ENCODE measurements at places on chromosomes 5 and 9.

- DNase-seq = no peak
These were observed 31.9 kb downstream of the RXRA start for GRCh38 chr9:134358026-134358661.

- DNase-seq = no peak
These were observed 113.7 kb downstream of the VAV2 start for GRCh38 chr9:133878402-133878801.

- peak; percentile 41 for DNase-seq
These were observed 24.2 kb downstream of the PCDHGC5 start for GRCh38 chr5:141512911-141513626.

GRCh38 chr5:1105350-1106265, 6.3 kb downstream of the SLC12A7 start:
- no peak for DNase-seq

DNA sequence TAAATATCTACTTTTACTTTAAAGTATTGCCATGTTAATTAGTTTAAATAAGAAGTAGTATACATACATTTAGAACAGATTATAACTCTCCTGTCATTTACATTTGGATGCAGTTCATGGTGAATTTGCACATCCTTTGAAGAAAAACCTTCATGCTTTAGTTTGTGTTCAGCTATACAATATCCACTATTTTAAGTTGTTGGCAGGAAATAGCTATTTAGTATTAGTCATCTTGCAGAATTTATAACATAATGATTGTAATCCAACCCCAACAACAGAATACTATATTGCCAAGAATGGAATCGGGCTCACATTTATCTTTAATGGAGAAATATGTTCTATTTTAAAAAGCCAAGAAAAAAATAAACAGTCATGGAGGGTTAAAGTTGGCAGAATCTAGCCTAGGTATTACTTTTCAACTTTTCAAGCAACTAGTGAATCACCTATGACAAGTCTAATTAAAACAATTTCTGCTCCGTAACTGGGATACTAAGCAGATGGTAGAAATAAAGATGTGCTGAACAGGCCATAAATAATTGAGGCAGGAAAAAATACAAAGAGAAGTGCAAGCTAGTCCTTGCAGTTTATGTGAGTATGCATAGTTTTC, 1170.6 kb upstream of the NUDT12 start:
- peak; percentile 2 for DNase-seq

DNA sequence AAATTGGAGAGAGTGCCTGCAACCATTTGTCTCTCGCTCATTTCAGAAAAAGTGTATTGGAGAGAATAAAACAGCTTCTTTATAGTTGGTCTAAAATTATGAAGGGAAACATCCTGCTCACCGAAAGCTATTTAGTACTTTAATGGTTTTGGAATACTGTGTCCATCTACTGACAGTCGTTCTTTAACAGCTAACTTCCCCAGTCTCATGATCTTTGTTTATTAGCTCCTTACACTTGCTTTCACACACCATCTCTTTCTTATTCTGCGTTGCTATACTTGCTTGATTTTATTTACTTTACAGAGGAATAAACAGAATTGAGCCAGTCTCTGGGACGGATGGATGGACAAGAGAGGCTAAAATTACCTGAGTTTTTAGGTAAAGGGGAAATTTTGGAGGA, 229.3 kb downstream of the CCDC171 start:
- no peak for DNase-seq

DNA sequence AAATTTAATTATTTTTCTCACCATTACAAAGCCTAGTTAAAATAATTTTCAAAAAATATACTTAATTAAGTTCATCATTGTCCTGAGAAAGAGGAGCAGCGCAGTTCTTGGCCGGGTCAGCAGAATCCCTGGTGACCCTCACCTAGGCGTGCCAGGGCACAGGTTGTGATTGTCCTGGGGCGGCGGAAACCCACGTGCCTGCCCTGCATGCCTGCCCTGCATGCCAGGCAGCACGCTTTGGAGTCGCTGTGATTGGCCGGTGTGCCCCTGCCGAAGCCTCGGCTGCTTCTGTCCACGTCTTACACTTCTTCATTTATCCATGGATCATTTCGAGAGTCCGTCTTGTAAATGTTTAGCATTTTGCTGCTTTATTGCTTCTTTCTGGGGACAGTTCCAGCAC, 25.6 kb downstream of the SLC12A2 start:
- no peak for DNase-seq

GRCh38 chr5:81425569-81425968, 31.6 kb upstream of the ACOT12 start:
- peak; percentile 54 for DNase-seq

- DNase-seq = no peak
These were observed 12.8 kb upstream of the TEX48 start for GRCh38 chr9:114694719-114695269.

DNA sequence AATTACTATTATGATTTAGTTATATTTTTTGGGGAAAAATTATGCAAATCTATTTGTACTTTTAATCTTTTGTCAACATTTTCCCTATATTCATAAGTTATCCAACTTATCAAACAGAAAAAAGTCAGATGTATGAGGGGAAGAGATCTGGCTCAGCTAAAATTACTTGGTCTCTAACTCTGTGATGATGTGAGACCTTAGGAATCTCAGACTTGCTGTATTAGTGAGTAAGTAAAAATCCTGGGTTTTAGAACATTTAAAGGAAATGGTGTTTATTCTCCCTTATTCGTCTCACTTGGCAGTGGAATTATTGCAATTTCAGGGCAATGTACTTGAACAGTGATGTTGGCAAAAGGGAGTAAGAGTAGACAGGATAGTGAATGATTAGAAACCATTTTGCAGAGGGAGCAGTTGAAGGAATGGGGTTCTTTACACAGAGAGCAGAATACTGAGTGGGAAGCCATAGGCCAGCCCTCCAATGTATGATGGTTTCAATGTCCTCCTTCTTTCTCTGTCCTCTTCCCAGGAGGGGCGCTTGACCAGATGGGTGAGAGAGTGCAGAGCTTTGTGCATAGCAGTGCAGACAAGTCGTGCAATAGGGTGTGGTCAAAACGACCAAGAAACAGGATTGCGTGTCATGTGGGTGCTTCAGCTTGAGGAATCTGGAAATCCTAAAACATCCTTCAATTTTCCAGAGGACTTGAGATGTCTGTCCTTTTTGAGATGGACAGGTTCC, 91.7 kb downstream of the TENT4A start:
- no peak for DNase-seq

DNA sequence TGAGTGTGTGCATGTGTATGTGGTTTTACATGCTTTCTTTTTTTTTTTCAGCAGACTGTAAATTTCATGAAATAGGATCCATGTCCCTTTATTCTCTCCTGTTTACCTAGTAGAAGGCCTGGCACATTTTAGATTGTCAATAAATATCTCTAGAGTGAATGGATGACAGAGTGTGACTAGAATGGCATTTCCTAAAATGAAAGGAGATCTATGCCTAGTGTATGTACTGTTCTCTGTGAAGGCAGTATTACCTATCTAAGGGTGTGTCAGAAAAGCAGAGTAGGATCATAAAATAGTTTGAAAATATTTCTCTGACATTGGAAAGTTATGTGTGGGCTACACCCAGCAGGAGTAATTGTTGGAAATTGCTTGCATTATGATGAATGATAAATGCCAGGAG, 1876.0 kb upstream of the C9orf72 start:
- no peak for DNase-seq

DNA sequence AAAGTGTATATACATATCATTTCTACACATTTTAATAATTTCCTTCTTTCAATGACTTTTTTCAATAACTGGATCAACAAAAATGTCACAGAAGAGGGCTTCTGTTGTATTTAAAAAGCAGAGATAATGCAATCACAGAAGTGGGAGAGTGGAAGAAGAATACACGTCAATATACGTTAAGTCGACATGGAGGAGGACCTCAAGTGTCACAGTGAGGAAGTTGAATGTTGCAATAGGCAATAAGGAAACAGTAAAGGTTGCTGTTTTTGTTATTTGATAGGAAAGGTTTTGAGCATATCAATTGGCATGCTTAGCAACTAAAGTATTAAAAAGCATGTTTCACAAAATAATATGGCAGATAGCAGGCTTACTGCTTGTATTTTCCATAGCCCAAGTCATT, 184.0 kb upstream of the NR4A3 start:
- DNase-seq = no peak

- no peak for DNase-seq
These were observed 85.2 kb downstream of the IRX1 start for GRCh38 chr5:3680821-3681220.

- DNase-seq = no peak
These were observed 8.9 kb downstream of the RECK start for GRCh38 chr9:36045610-36046009.

DNA sequence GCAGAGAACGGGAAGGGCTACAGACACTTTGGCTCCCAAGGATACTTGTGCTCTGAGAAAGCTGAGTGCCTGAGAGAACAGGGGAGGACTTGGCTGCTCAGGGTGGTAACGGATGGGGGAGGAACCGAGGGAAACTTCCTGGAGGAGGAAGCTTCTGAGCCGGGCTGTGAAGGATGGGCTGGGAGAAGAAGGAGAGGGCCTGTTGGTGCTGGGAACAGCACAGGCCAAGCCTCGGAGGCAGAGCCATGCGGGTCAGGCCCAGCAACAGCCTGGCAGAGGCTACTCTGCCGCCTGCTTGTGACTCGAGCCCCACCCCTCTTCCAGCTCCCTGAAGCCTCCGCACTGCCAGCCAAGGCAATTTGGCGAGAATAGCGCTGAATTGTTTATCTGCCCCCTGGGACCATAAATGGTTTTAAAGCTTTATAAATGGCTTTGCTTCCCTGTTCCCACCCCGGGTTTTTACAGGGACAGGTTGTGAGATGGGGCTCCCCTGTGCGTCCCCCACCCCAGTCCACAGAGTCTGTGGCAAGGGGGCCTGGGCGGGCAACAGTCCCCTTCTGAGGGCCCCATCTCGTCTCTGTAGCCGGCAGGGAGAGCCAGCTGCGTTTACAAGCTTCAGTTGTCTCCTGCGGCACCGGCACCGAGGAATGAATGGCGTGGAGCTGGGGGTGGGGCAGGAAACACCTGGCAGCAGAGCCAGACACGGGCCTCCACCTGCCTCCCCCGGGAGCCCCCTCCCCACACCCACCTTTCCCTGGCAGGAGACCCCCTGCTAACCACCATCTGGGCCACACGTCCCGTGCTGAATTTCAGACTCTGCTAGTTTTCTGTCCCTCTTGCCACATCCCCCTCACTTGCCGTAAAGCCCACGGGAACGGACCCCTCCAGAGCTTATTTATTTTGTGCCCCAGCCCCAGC, 24.4 kb downstream of the FAM163B start:
- DNase-seq = peak; percentile 75

- peak; percentile 50 for DNase-seq
These were observed 68.9 kb upstream of the ANKRD55 start for GRCh38 chr5:56302027-56302426.

- no peak for DNase-seq
These were observed 19.6 kb upstream of the UBTD2 start for GRCh38 chr5:172303162-172303561.

DNA sequence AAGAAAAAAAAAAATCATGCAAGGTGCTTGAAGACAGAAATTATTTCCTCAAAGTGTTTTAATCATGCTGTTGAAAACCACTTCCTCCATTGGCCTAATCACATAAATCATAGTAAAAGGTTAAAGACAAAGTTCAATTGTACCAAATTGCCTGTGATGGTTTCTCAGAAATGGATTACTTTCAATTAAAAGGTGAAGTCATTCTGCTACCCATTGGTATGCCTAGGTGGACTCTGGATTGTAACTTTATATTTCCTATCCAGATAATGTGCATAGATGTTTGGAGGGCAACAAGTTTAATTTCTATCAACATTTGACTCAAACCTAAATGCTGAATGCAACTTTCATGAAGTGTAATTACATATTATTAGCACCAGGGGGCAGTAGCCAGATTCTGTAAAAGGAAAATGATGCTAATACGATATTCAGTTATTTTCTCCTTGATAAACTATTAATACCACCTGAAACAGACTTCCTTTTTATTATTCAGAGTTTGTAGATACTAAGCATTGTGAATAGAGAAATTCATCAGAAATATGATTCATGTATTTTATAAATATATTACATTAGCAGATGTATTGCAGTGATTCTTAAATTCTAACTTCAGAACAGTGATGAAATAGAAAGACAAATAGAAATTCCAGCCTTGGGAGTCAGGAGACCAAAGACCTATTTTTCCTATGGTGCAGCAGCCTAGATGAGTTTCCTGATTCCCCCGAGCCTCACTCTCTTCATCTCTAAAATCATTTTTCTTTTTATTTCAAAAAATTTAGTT, 148.2 kb downstream of the CAAP1 start:
- peak; percentile 25 for DNase-seq

GRCh38 chr5:106768392-106768791, 902.3 kb downstream of the EFNA5 start:
- no peak for DNase-seq

- no peak for DNase-seq
These were observed 240.2 kb downstream of the ARHGAP26 start for GRCh38 chr5:143010351-143010750.

- no peak for DNase-seq
These were observed 176.0 kb downstream of the FGF18 start for GRCh38 chr5:171595401-171595800.

GRCh38 chr9:86945728-86946200, 1.5 kb downstream of the GAS1 start:
- DNase-seq = no peak

DNA sequence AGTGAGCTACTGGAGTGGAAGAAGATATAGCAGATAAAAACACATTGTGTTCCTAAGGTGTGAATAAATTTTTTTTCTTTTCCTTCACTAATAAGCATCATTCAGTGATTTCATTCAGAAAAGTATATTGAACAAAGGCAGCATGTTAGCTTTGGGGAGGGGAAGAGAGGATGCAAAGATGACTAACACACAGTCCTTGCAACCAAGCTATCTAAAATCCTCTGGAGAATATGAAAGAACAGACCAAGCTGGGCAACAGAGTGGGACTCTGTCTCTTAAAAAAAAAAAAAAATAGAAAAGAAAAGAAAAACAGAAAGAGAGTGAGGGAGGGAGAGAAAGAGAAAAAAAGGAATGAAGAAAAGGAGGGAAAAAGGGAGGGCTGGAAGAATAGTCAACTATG, 22.3 kb upstream of the OMD start:
- DNase-seq = no peak

GRCh38 chr9:74521009-74521408, 23.9 kb downstream of the RORB start:
- DNase-seq = no peak

DNA sequence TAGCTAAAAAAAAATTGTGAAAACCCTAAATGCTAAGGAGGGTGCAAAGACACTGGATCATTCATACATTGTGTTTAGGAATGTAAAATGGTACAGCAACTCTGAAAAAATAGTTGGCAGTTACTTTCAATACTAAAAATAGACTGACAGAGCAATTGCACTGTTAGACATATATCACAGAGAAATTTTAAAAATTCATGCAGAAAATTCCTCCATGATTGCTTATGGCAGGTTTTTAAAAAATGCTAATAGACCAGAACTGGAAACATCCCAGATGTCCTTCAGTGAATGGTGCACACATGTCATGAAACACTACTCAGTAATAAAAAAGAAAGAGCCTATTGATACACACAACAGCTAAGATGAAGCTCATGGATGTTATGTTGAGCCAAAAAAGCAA, 349.8 kb upstream of the DAB2 start:
- DNase-seq = no peak

GRCh38 chr5:22892441-22892840, 39.3 kb upstream of the CDH12 start:
- DNase-seq = no peak

- DNase-seq = peak; percentile 25
These were observed 3.8 kb downstream of the ANXA6 start for GRCh38 chr5:151153766-151154272.

GRCh38 chr5:120173125-120173524, 291.0 kb upstream of the PRR16 start:
- no peak for DNase-seq

All from amniotic epithelial cell (primary cell).